Activated naive CD4-positive, alpha-beta T cell (primary cell): ENCODE measurements at places on chromosomes 6 and 20.

DNA sequence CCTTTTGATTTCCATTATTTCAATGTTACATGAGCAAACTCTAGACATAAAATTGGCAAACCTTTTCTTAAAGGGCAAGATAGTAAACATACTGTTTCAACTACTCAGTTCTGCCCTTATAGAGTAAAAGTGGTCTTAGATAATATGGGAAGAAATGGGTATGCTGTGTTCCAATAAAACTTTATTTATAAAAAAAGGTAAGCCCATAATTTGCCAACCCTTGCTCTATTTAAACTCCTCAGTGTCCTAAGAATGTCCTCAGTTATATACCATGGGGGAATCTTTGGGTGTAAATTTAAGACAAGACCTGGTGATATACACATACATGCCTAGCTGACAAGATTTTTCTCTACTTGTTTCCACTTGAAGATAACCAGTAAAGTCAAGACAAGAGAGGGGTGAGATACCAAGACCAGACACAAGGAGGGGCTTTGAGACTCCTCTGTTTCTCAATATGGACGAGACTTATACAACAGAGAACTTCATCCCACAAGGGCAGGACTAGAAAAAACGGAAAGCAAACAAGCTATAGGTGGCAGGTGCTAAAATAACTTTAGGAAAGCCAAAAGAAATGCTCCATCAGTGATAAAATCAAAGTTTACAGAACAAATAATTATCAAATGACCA lies 10.5 kb downstream of the SNX3 start:
- DNase-seq, result no peak

GRCh38 chr6:14734052-14734415 lies 511.8 kb upstream of the JARID2 start:
- DNase-seq, result no peak

GRCh38 chr6:130843575-130844320 lies 16.5 kb downstream of the SMLR1 start:
- DNase-seq, result no peak

- no peak for DNase-seq
Observed at GRCh38 chr20:7090001-7090400, 322.5 kb downstream of the BMP2 start.

DNA sequence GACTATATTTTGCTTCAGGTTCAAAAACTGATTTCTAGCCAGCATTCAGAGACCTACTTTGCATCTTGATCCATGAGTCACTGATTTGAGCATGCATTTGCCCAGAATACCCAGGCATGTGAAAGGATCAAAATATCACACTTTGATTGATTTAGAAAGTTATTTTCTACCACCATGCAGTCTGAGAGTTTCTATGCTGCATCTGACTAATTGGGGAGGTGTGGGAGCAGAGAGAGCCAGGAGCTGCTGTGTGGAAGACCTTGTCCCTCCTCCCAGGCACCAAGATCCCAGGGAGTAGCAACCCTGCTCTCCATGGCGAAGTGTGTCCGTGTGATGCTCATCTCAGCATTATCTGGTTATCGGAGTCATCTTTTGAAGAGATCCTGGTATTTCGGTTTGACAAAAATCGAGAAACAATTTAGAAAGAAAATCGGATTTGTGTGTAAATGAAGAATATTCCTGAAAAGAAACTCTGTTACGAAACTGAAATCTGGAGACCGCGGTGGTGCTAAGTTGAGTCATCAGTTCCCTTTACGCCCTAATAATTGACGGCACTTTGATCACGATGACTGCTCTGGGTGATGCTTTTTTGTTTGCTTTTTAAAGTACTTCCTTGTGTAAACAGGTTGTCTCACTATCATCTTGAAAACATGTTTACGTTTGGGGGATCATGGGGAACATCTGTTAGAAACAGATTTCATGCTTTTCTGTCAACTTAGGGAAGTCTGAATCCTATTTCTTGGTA lies 193.4 kb downstream of the BACH2 start:
- DNase-seq, result no peak

GRCh38 chr6:16412982-16413381 lies 174.6 kb downstream of the GMPR start:
- no peak for DNase-seq

- no peak for DNase-seq
Observed at GRCh38 chr6:150032598-150032997, 7.3 kb upstream of the RAET1L start.

- no peak for DNase-seq
Observed at GRCh38 chr6:22888163-22888752, 318.9 kb downstream of the HDGFL1 start.

GRCh38 chr6:52389626-52390360 lies 27.8 kb downstream of the PAQR8 start:
- no peak for DNase-seq

DNA sequence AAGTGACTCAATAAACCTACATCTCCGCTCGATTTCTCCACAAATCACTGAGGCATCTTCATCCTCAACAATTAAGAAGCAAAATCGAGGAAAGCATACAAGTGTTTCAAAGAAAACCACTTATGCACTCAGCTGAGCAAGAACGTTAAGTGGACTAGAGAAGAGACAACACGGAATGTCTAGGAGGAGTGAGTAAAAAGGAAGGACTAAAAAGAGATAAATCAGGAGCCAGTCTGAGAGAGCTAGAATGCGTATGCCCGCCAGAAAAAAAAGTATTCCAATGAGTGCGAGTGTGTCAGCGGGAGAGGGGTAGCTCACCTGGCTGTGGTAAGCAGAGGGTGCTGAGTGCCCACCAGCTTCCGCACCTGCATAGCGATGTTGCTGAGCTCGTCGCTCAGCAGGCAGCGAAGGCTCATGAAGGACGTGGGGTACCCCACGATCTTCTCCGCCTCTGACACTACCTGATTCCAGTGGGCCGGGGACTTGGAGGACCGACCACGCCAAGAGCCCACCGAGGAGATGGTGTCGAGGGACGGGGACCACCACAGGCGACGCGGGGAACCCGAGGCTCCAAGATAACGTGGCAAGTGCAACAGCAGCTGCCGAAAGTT lies 587 bp downstream of the PDSS2 start:
- no peak for DNase-seq

DNA sequence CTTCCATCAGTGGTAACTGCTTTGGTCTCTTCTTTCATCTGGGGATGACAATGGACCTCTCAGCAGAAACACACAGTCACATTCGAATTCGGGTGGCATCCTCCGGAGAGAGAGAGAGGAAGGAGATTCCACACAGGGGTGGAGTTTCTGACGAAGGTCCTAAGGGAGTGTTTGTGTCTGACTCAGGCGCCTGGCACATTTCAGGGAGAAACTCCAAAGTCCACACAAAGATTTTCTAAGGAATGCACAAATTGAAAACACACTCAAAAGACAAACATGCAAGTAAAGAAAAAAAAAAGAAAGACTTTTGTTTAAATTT lies 6.1 kb downstream of the EDN1 start:
- DNase-seq, result no peak

- no peak for DNase-seq
Observed at GRCh38 chr6:21476112-21476511, 117.4 kb upstream of the SOX4 start.

DNA sequence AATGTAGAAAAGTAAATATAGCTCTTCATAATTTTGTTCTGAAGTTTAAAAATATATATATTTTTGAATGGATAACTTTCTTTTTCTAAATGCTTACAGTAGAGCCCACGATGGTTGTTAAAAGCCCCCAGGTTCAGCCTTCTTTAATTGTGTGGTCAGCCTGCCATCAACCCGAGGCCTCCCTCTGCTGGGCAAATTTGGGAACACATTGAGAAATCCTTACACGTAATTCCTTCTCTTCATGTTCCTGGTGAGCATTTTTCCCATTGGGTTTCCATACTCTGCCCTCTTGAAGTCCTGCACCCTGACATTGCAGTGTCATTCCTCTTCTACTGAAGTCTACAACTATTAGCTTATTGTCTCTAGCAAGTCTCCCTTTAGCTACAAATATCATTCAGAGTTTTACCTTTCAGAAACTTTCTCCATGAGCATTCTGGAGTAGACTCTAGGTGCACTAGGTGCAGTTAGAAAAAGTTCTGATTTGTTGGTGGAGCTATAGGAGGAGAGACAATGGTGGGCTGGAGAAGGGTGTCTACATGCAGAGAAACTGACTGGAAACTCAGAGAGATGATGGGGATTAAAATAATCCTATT lies 40.6 kb downstream of the TRIM38 start:
- DNase-seq, result no peak

- no peak for DNase-seq
Observed at GRCh38 chr6:12258591-12259075, 31.5 kb upstream of the EDN1 start.
